Activated CD4-positive, CD25-positive, alpha-beta regulatory T cell treated with anti-CD3 and anti-CD28 coated beads, Interleukin-2, amount 50 U/mL, for 72 hours (primary cell): ENCODE measurements at places on chromosomes 7 and 10.
A peak's percentile ranks its signal among the peaks of the same experiment; 100 is the strongest.

DNA sequence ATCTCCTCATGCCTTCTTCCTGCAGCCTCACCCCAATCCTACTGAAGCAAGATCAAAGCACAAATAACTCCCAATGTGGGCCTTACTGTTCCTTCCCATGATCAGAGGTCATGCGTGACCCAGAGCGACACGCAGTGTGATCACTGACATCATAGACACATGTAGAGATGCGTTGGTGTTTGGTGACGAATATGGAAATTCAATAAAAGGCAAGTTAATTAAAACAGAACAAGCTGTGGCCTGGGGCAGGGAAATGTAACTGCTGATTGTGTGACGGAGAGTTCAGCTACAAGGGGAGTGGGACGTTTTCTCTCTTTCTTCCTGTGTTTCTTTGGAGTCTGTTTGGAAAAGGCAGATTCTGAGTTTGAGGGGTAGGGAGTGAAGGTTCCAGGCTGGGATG, 34.8 kb upstream of the CARD11 start:
- DNase-seq: no peak

DNA sequence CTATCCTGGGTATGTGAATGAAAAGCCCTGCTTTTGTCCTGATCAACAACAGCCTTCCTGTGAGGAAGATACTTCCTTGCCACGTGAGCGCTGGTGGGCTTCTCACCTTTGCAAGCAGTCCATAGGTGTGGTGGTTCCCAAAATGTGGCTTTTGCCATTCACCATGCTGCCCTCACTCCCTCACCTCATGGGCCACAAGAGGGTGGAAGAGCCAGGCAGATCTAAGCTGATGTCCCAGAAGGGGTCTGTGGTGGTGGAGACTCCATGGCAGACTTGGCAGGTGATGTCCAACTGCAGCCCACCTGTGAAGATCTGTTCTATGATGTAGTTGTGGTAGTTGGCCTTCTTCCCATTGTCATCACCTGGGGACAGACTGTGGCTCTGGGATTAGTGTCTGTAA, 147.4 kb downstream of the BBS9 start:
- DNase-seq: no peak

DNA sequence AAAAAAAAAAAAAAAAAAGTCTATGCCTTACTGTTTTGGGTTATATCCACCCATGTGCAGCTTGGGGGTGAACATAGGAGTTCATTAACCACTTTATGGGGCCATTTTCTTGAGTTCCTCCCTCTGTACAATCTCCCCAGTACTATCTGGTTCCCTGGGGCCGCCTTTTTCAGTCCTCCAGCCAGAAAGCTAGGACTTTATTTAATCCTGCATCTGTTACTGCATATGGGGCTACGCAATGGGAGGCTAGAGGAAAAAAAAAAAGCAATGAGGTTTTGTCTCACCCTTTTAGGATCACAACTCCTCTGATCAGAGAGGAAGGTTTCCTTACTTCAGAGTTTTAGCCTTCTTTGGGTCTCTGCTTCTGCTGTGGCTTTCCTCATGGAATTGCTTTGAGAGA, 51.0 kb downstream of the BTRC start:
- no peak for DNase-seq

GRCh38 chr7:96901822-96902445, 103.4 kb upstream of the DLX6 start:
- DNase-seq: no peak

DNA sequence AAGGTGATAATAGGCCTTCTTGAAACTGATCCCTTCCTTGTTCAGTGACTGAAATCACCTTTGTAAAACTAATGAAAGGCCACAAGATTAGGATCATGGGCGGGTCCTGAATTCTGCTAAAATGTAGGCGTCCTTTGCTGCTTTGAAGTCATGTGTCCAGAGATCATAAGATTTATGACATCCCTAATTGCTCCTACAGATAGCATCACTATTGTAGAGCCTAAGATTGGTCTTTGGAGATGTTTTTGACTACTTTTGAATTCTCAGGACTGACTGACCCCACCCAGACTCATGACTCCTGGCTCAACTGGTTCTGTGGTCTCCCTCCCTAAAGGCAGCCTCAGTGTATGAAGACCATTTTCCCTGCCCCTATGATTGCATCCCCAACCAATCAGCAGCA, 322.6 kb upstream of the SEMA3D start:
- no peak for DNase-seq

DNA sequence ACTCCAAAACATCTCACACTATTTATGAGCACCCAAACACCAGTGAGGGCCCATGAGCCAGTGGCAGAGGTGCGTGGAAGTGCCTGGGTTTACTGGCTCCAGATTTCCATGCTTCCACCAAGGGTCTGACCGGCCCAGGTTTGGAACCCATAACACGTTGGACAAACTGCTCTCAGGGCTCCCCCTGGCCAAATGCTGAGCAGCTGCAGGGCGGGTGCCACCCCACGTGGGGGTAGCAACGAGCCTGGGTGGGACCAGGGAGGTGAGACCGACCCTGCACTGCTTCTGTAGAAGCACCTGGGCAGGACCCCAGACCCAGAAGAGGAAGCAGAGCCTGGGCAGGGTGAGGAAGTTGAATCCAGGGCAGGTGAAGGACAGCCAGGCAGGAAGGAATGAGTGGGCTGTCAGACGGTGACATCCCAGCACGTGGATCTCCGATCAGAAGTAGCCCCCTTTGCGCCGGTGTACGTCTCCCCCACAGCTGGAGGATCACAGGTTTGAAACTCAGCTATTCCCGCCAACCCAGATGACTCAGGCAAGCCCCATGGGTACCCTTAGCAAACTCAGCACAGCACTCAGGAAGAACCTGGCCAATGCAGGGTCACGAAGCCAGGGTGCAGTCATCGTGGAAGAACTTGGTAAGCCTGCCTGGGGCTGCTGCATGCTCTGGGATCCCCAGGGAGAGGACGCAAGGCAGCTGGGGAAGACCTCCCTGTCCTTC, 100.4 kb upstream of the DDC start:
- no peak for DNase-seq

DNA sequence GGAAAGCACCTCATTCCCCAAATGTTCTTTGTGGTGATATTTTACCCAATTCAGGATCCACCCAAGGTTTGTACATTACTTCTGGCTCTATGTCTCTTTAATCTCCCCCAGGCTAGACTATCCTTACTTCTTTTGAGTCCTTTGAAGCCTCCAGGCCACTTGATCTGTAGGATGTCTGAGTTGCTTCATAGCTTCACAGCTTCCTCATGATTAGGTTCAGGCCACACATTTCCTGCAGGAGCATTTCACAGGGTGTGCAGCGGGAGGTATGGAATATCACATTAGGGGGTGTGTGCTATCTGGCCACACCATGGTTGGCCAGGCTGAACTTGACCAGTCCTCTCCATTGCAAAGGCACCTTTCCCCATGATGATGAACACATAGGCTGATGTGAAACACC, 18.7 kb downstream of the TSPAN15 start:
- DNase-seq: no peak

DNA sequence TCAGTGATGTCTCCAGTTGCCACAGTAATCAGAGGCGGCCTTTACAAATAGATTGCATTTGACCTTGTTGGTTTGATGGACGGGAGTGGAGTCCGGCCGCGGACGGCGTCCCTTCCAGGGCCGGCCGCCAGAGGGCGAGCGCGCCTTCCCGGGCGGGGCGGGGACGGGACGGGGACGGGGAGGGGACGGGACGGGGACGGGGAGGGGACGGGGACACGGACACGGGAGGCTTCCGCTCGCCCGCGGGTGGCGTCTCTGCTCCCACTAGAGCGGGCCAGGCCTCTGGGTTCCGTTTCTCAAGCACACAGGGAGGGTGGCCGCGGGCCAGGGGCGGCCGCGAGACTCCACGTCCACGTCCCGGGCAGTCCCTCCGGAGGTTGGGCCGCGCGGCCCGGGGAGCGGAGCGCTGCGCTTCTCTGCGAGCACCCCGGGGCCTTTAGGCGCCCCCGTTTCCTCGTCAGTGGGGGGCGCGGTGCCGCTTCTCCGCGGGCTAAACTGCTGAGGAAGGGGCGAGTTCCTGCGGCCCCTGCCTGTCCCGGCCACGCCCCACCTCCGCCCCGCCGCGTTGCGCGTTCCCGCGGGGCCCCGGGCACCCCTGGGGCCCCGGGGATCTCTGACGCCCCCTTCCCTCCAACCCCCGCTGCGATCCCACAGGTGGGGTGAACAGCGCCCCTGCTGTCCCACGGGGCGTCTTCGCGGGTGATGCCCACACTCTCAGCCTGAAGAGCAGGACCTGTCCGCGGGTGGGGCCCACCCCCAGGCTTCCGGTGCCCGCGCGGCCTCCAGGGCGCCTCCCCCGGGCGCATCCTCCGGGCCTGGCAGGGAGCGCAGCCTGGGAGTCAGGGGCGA, 84.2 kb upstream of the MKI67 start:
- peak; percentile 85 for DNase-seq

DNA sequence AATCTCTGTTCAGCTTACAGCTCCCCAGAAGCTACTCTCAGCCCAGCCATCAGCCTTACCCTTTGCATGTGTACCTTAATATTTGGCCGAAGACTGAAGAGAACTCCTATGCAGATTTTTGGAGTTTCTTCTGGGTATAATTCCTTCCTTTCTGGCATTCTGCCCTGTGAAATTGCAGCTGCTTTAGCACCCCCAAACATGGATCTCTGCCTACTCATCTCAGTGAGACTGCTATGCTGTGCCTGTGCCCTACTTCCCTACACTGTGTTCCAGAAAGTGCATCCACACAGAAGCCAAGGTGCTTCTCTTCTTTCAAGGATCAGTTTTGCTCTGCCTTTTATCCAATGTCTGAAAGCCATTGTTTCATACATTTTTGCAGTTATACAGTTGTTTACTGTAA, 81.6 kb downstream of the NPY start:
- DNase-seq: no peak
